ENCODE measurements at places on chromosomes 2 and 18.

DNA sequence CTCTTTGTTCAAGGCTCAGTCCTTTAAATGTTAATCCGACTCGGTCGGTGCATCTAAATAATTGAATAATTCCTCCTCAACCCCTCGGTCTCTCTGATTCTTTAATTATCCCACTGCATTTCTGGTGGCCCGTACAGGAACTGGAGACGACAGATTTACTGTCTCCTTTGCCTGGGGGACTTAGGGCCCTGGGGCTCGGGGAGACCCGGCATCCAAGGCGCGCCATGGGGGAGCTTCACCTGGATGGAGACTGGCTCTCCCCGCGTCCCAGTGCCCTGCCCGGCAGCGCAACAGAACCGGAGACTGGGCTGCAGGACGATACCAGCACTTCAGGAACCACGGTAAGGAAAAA is 47.7 kb upstream of the SELENOI start:
- no peak for DNase-seq

DNA sequence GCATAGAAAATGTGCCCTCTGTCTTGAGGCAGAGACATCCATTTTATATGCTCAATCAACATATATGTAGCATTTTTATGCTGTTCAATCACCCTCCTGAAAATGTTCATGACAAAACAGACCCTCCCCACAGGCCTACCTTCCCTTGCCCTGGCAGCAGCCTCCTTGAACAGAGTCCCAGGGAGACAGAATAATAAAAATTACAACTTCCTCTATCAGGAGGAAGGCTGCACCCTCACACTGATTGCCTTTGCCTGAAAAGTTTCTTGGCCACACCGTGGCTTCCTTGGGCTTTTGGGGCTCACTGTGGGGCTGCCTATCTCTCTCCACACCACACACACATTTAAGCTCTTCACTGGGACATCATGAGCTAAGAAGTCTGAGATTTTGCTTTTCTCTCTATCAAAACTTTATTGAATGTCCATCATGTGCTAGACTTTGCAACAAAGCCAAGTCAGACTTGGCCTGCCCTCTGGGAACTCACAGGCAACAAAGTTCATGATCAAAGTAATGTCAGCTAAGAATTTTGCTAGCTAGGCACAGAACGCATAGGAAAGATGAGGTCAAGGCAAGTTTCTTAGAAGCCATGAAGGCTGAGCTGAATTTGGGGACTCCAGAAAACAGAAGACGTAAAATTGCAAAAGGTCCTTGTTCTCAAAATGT is 101.6 kb downstream of the BCL2L11 start:
- no peak for DNase-seq

GRCh38 chr18:69002233-69002632 is 204.4 kb downstream of the CCDC102B start:
- peak; percentile 51 for DNase-seq

DNA sequence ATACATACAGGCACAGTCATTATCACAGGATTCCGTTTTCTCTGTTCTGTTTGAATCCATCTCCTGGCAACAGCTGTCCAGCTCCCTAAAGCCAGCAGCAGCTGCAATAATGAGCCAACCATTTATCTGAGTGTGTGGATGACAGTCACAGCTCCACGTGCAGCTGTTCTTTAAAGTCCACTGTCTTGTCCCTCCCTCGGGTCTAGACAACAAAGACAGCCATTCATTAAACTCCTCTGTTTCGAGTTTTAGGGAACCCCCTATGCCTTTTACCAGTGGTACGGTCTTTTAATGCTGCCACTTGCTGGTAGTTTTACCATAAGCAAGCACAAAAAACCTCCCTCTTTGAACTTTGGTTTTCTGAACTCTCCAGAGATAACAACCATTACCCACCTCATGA is 16.0 kb upstream of the MSGN1 start:
- peak; percentile 44 for DNase-seq

- peak; percentile 44 for DNase-seq
Measured at GRCh38 chr2:33709951-33710350, 110.9 kb upstream of the FAM98A start.

GRCh38 chr2:2834105-2834504 is 503.0 kb upstream of the MYT1L start:
- DNase-seq = no peak

GRCh38 chr2:218332288-218332687 is 24.4 kb upstream of the CATIP start:
- no peak for DNase-seq

DNA sequence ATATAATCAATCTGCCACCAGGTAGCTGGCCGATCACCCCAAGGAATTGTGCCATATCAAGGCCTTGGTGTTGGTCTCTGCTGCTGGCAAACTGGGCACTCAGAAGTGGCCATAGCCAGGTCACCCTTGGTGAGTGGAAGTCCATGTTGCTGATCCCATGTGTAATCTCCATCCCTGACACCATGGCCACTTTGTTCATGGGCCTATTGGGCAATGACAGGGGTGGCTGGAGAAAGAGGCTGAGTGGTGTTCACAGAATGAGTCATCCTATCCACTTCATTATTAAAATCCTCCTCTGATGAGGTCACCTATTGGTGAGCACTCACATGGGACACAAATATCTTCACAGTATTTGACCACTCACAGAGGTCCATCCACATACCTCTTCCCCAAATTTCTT is 26.7 kb upstream of the CD226 start:
- no peak for DNase-seq

DNA sequence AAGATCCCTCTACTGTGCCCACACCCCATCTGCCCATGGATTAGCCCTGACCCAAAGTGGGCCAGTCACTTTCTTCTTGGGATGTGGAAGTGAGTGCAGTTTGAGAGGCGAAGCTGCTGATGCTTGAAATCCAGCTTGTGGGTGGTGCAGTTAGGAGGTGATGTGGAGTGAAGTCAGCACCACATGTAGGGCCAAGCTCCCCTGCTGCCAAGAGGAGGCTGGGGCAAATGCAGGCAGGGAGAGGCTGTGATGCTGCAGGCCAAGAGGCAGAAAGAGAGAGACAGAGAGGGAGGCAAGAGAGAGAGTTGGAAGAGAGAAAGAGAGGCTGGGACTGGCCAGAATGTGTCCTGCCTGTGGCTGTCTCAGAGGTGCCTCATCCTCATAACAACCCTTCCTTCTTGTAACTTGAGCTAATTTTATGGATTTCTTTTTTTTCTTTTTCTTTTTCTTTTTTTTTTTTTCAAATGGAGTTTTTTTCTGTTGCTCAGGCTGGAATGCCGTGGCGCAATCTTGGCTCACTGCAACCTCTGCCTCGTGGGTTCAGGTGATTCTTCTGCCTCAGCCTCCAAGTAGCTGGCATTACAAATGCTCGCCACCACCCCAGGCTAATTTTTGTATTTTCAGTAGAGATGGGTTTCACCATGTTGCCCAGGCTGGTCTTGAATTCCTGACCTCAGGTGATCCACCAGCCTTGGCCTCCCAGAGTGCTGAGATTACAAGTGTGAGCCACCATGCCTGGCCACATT is 35.3 kb upstream of the CAB39 start:
- DNase-seq = no peak

DNA sequence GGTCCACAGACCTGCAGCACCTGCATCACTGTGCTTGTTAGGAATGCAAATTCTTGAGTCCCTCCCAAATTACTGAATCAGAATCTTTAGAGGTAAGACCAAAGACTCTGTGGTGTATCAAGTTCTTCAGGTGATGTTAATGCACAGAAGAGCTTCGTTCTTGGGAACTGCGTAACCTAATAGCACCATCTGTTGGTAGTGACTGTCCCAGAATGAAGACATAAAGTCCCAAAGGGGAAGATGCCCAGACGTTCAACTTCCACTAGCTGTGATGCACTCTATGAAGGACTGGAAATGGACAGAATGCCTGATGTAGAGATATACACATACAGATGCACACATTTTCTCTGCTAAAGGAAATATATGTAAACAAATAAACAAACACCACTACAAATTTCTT is 576.0 kb downstream of the LRP1B start:
- peak; percentile 52 for DNase-seq

DNA sequence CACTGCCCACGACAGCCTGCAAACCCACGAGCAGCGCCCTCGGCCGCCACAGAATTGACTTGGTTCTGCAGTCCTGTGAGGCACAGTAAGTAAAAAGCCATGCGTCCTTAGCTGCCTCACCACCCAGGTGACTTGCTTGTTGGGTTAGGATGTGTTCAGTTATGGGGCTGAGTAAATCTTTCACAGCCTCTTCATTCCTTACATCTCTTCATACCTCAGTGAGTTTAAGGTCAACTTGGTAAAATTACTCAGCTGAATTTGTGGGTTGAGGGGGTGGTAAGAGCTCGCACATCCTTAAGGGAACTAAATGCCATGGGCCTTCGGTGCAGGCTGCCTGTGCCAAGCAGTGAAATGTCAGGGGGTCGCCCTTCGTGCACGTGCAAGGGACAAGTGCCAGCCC is 165.2 kb upstream of the ALKAL2 start:
- DNase-seq = no peak

DNA sequence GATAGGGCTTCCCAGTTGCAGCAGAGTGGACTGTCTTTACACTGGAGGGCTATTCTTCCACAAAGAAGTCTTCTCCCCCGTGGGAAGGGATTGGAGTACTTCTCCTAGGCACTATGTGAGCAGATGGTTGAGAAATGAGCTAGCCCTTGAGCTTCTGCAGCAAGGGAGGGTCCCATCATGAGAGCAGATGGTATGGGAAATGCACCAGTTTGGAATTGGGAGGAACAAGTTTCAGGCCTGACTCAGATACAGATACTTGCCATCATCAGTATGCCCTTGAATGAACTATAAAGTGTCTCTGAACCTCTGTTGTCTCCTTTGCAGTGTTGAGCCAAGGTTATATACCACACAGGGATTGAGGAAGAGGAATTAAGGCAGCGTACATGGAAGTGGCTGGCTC is 757.4 kb downstream of the RNF144A start:
- DNase-seq = no peak

GRCh38 chr2:227058888-227059399 is 105.1 kb downstream of the COL4A4 start:
- no peak for DNase-seq

- peak; percentile 57 for DNase-seq
Measured at GRCh38 chr2:181891966-181892798, 652 bp downstream of the ITPRID2 start.

GRCh38 chr2:15688924-15689568 is 97.4 kb downstream of the DDX1 start:
- DNase-seq = no peak

GRCh38 chr18:77811503-77811902 is 561.9 kb downstream of the GALR1 start:
- no peak for DNase-seq
